AG08395 (cell line): ENCODE measurements at places on chromosomes 4 and X.

DNA sequence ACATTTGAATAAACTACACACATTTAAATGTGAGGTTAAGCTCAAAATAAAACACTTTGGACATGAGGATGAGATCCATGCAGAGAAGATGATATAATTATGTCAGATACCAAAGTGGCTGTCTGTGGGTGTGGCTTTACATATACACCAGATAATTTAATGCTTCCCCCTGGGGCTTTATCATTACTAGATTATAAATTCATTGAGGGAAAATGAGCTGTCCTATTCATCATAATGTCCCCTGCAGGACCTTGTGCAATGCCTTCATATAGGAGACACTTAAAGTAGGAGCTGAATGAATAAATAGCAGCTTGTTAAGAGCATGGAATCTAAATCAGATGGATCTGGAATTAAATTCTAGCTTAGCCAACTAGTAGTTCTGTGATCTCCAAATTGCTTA, 49.7 kb downstream of the OTC start:
- no peak for DNase-seq

GRCh38 chr4:19999775-20000414, 251.8 kb upstream of the SLIT2 start:
- DNase-seq = no peak

GRCh38 chrX:137052643-137053235, 18.9 kb upstream of the GPR101 start:
- no peak for DNase-seq

DNA sequence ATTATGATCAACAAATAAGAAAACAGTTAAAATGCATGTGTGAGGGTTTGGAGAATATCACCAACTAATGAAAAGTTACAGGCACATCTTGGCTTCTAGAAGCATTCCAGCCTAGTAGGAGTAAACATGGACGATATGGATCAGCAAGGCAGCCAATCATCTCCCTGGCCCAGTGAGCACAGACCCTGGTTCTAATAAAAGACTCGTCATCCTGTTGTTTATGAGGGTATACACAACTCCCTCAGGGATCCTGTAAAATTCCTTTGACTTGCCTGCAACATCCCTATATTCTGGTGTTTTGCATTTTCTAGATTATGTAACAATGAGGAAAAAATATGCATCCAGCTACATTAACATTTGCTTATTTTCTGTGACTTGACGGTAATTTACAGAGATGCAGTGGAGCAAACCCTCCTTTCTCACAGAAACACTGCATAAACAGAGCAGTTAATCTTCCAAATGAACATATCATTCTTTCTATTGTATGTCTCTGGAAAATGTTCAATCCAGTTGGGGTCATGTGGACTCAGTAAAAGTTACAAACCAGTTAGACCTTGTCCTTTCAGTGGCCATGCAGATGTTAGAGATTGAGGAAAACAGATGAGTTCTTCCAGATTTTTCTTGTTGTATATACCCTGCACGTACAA, 88.9 kb upstream of the NDP start:
- no peak for DNase-seq

DNA sequence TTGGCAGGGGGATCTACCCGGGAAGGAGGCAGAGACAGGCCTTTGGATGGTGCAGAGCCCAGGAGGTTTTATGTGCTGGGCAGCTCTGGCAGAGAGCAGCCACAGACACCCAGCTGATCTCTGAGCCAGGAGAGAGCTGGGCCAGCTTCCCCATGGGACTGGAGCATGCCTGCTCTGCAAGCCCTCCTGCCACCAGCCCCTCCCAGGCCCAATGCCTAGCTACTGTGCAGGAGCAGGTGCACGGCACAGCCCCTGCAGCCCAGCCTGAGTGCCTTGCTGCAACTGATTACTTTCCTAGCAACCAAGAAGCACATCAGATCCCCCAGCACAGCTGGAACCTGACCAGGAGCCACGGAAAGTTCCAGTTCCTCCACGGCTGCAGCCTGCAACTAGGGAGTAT, 57.8 kb upstream of the BEND2 start:
- no peak for DNase-seq

- no peak for DNase-seq
These were observed 41.4 kb downstream of the PABPC4L start for GRCh38 chr4:134160211-134160610.

GRCh38 chr4:59920416-59920815, 1279.7 kb upstream of the ADGRL3 start:
- DNase-seq = no peak

- no peak for DNase-seq
These were observed 14.1 kb downstream of the CTBP1 start for GRCh38 chr4:1234811-1235292.

GRCh38 chrX:16137416-16138107, 14.2 kb downstream of the GRPR start:
- DNase-seq = no peak

- DNase-seq = no peak
These were observed 103.9 kb upstream of the AFAP1 start for GRCh38 chr4:8043596-8043995.
